Neural crest cell (in vitro differentiated cells): ENCODE measurements at places on chromosomes 11 and 22. TPM values are rescaled to one million over a fixed set of nuclear protein-coding genes. Genes with fewer than 3 reads are reported as not detected.

Gene TRIM51
- total RNA-seq, result not detected in 2 replicates

Gene TRMT112
- 201 and 207 TPM in 2 replicates for total RNA-seq

Gene RNH1
- 69.2 and 71.1 TPM in 2 replicates for total RNA-seq

Gene MUC5AC
- total RNA-seq, result not detected in 2 replicates

Gene TRIM48
- not detected in 2 replicates for total RNA-seq

Gene PTPRCAP
- 0.84 and 1.6 TPM in 2 replicates for total RNA-seq

Gene DDTL
- not detected in 2 replicates for total RNA-seq

Gene TMEM121B
- 12.2 and 12.6 TPM in 2 replicates for total RNA-seq

Gene TYMP
- 0.86 and 1.2 TPM in 2 replicates for total RNA-seq

Gene TPBGL
- total RNA-seq, result 0.19 and 0.27 TPM in 2 replicates

DNA sequence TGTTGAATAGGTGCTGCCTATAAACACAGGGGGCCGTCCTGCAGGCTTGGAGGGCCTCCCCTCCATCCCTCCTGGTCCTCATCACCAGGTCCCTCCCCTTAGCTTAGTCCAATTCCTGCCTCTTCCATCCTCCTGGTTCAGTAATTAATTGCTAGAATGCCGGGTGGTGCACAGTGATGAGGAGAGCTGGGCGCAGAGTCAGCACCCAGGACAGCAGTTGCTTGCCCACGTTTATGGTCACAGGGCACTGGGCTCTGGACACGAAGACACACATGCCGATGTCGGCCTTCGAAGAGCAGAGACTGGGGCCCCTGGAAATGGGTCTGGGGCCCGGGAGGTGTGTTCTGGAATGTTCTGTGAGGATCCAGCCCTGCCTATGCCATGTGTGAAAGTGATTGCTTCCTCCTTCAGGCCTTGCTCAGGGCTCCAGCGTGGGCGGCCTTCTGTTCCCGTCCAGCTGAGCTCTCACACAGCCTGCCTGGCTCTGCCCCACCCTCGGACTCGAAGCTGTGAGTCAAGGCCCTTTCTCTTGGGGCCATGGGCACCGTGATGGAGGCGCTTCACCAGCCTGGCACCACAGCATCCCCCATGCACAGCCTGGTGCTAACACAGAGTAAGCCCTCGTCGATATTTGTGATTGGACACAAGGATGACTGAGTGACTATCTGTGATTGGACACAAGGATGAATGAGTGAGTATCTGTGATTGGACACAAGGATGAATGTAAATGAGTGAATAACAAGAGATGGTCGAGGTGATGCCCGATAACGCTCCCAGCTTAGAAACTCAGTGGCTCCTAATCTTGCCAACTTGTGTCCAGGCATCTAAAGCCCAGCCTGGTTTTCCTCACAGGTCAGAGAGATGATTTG lies 884.7 kb downstream of the BRD1 start:
- no peak for DNase-seq

DNA sequence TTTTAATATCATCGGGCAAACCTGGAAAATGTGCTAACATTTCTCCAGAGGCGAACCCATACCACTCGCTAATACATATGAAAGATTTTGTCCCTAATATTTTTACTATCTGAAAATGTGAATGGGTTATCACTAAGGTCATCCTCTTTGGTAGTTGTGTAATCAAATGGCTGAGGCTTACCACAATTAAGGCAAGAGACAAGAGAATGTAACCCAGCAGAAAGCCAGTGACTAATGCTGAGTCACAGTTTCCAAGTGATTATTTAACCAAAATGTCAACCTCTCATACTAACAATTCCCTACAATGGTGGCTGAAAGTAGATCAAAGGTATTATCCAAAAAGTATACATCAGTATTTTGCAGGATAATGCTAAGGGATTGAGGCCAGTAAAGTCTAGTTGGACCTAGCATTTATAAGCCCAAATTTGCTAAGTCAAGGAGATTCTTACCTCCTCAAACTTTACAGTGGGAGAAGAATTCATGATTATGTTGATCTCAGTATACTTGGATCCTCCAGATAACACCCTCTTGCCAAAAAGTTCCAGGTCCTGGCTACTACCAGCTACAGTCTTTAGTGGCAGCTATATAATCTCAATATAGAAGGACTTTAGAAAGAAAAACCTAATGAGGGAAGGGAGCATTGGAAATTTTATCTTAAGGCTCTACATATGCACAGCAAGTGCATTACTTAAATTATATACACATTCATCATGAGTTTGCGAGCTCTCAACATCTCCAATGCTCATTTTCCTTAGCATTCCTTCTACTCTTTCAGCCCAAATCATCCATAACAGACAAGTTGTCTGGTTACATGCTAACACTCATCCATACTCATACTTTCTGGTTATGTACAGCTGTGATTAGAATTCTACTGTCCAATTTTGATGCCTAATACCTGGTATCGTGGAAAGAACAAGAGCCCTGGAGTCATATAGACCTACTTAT lies 25.4 kb downstream of the SIK3 start:
- DNase-seq, result no peak

DNA sequence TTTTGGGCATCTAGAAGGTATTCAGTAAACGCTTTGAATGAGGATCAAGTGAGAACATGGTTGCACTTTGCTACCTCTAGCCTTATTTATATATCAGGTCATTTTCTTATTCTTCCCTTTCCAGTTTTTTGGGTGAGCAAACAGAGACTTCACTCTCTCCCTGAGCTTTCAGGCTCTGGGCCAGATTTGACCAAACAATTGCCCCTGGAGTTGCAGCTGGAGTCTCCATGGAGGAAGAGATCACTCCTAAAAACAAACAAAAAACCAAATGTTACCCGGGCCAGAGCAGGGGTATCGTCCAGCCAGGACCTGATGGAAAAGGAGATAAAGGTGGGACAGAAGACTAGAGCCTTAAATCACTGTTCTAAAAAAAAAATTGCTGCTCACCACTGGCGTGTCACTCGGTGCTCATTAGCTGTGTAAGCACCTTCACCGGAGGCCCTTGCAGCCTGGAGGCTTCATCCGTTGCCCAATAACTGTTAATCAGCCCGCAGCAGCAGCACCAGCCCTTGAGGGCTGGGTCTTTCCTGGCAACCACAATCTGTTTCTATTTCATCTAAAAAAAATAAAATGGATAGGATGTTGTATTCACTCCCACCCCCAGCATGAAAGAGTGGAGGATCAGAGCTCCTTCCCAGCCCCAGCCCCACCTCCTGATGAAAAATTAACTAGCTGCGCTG lies 125.0 kb downstream of the PKNOX2 start:
- no peak for DNase-seq

GRCh38 chr22:20531404-20532201 lies 24.2 kb downstream of the MED15 start:
- DNase-seq, result no peak

GRCh38 chr22:41833369-41834004 lies 582 bp downstream of the SREBF2 start:
- DNase-seq, result peak; percentile 14

GRCh38 chr11:72736452-72737069 lies 15.6 kb downstream of the ARAP1 start:
- no peak for DNase-seq

DNA sequence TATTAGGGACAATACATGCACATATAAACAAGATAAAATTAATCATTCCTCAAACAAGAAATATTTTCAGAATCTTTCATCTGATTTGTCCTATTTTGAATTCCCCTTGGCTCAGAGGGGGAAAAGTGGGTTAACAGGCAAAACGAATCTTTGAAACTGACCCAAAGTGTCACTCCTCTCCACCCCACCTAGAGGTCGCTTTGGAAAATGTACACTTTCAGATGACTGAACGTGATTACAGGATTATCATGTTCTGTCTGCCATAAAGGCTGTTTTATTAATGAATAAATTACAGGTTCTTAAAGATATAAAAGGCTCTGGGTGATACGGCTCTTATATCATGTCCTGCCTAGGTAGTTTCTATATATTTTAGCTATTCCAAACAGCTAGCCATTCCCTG lies 1735.0 kb downstream of the LRRC4C start:
- DNase-seq, result no peak

GRCh38 chr11:10107497-10107896 lies 186.5 kb downstream of the SBF2 start:
- DNase-seq, result no peak

GRCh38 chr11:2535673-2536439 lies 91.0 kb downstream of the KCNQ1 start:
- DNase-seq, result no peak

- DNase-seq, result peak; percentile 42
Observed at GRCh38 chr11:65781152-65781961, 581 bp upstream of the AP5B1 start.

DNA sequence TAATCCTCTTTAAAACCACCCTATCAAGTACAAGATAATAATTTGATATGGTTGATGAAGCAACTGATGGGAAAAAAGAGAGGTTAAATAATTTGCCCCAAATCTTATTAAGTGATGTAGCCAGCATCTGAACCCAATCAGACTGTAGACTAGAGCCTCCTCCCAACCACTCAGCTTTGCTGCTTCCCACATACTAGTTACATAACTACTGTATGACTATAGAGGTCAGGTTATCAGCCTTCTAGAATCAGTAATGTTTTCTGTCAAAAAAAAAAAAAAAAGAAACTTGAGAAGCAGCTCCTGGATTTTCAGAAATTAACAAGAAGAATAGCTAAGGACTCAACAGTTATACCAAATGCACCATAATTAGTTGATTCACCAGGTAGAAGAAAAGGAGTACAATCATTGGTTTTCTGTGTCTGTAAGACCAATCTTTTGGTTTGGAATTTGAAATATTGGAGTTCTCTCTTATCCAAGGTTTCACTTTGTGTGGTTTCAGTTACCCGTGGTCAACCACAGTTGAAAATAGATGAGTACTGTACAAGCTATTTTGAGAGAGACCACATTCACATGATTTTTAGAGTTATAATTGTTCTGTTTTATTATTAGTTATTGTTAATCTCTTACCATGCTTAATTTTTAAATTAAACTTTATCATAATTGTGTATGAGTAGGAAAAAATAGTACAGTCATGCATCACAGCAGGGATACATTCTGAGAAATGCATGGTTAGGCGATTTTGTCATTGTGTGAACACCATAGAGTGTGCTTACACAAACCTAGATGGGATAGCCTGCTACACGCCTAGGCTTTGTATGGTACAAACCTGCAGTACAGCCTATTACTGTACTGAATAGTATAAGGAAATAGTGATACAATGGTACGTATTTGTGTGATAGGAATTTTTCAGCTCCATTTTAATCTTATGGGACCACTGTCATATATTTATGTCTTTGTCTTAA lies 72.2 kb downstream of the PDHX start:
- no peak for DNase-seq

GRCh38 chr11:111836721-111837120 lies 34.7 kb downstream of the ALG9 start:
- DNase-seq, result no peak

GRCh38 chr11:78400116-78400515 lies 17.5 kb downstream of the GAB2 start:
- DNase-seq, result no peak

- DNase-seq, result peak; percentile 97
Observed at GRCh38 chr11:8225589-8226036, 38.1 kb downstream of the LMO1 start.

DNA sequence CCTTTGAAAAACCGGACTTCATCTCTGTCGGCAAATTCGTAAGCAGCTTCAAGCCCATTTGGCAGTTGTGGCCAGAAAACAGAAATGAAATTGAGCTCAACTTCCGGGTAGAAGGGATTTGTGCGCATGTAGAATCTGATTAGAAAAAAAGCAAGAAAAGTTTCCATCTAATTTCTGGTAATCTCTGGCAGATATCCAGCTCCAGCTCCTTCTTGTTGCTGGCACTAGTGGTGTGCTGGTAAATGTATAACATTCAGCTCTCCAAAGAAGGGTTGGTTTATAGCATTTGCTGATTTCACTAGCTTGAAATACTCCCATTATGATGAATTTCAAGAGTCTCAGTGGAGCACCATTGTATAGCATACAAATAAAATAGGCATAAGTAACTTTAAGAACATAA lies 5.4 kb downstream of the MMP1 start:
- no peak for DNase-seq

DNA sequence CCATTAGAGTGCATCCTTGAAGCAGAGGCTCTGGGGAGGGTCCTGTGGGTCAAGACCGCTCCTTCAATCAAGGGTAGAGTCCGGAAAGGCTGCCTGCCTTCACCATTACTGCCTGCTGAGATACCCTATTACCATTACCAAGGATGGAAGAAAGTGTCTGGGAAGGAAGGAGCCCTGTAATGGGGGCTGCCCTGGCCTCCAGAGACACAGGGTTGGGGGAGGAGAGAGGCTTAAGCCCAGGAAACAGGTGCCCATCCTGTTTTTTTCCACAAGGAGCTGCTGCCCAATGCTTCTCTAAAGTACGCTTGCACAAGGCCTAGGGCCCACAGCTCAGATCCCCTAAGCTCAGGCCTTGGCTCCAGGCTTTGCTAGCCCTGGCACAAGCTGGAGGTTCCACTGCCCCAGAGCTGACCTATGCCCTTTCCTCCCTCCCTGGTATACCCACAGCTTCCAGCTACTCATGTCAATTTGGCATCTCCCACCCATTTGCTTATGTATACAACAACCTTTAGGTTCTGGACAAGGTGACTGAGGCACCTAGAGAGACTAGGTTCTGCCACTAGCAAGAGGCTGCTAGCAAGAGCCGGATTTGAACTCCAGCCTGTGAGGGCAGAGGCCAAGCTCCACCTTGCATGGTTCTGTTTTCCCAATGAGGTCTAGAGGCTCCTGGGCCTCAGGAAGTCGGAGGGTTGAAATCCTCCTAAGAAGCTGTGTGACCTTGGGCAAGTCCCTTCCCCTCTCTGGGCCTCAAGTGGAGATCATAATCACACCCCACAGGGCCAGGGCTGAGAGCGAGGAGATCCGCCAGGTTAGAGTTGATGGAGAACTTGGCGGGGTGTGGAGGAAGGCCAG lies 1.5 kb upstream of the PLCB3 start:
- DNase-seq, result no peak
